HCT116 (cell line): ENCODE measurements at places on chromosomes 16 and 17.
A peak's percentile ranks its signal among the peaks of the same experiment; 100 is the strongest.

- no peak for DNase-seq
Measured at GRCh38 chr17:76384987-76385891, 830 bp downstream of the SPHK1 start.

- DNase-seq = no peak
Measured at GRCh38 chr16:50699326-50700159, 6.1 kb downstream of the NOD2 start.

- no peak for DNase-seq
Measured at GRCh38 chr17:36127199-36127893, 23.7 kb downstream of the CCL4 start.

- no peak for DNase-seq
Measured at GRCh38 chr16:11788914-11789313, 8.1 kb downstream of the ZC3H7A start.

DNA sequence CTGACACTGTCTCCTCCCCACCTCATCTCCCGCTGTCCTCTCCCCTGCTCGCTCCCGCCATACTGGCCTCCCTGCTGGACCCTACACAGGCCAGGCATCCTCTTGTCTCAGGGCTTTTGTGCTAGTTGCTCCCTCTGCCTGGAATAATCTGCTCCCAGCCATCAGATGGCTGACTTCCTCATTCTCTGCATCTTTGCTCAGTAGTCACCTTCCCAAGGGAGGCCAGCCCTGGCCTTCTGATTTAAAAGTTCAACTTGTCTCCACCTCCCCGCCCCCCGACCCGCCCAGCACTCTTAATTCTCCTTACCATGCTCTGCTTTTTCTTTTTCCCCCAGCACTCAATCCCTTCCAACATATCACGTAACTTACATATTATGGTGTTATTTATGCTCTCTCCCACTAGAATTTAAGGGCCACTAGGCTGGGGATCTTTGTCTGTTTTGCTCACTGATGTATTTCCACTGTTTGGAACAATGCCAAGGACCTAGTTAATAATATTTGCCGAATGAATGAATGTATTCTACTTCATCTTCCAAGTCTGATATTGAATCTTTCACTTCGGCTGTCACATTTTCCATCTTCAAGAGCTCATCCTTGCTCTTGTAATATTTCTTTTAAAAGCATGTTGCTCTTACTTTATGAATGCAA, 178.3 kb downstream of the CDK5R1 start:
- no peak for DNase-seq

GRCh38 chr16:15948532-15949209, 745 bp upstream of the ABCC1 start:
- no peak for DNase-seq

DNA sequence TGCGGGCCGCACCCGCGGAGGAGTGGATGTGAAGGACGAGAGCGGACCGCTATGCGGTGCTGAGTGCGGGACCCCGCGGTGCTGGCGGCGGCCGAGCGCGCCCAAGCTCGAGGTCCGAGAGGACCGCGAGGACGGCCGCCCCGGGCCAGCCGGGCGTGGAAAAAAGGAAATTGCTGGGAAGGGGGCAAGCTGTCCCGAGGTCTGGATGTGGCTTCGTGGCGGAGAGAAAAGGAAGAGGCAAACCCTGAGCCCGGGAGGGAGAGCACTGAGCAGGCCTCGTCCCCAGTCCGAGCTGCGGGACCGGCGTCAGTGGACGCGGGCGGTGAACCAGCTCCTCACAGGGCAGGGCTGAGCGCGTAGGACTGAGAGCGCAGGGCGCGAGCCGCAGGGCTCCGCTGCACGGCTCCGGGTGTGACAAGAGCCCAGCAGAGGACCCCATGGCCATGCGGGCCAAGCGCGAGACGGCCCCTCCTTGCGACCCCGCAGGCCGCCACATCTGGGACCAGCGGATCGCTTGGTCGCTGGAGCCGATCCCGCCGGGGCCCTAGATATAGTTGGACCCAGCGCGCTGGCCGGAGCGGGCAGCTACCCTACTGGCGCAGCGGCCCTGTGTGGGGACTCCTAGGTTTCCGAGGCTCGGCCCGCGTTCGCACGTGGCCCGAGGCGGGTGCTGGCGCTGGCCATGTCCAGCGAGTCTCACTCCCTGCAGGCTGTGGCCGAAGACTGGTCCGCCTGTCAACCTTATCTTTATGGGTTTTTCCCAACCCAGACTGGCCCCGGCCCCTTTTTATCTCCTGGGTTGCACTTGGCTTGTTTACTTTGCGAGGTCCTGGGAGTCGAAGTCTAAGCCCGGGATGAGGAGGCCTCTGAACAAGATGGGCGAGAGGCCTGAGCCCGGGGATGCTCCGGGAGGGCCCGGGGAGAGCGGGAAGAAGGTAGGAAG, 2.4 kb downstream of the TBX4 start:
- no peak for DNase-seq

GRCh38 chr17:62882878-62883277, 74.8 kb upstream of the MARCHF10 start:
- no peak for DNase-seq

DNA sequence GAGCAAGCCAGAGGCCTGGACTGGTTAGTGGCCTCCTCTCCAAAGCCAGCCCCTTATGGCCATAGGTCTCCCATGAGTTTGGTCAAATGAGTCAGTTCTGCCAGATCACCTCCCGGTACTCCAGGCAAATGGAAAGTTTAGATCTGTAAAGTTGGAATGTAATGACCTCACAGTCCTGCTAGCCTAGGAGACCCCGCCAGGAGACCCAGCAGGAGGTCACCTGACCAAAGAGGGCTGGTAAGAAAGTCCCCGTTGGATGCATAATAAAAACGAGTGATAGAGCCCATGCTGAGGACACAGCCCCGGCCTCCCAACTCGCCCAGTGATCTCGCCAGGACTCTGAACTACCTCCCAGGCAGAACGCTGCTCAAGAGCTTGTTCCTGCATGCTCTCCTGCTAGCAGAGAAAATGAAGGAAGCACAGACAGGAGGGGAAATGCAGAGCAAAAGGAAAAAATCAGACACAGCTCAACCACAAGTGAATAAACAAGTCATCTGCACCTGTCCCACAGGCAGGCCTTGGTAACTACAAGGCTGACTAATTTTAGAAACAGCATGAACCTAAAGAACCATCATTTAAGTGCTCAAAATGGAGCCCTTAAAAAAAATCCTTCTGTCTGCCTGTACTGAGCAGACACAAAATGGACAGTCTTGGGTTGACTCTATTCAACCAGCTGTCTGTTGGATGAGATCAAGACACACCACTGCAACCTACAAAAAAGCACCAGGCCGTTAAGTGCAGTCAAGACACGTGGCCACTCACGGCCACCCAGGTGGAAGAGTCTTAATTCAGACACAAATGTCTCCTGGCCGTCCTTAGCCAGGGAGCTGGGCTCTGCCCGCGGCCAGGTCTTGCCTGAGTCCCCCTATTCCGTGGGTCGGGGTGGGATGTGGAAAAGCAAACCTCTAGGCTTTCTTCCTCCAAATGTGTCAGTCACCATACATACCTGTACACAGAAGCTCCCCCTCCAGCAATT, 9.2 kb downstream of the CDIP1 start:
- no peak for DNase-seq

DNA sequence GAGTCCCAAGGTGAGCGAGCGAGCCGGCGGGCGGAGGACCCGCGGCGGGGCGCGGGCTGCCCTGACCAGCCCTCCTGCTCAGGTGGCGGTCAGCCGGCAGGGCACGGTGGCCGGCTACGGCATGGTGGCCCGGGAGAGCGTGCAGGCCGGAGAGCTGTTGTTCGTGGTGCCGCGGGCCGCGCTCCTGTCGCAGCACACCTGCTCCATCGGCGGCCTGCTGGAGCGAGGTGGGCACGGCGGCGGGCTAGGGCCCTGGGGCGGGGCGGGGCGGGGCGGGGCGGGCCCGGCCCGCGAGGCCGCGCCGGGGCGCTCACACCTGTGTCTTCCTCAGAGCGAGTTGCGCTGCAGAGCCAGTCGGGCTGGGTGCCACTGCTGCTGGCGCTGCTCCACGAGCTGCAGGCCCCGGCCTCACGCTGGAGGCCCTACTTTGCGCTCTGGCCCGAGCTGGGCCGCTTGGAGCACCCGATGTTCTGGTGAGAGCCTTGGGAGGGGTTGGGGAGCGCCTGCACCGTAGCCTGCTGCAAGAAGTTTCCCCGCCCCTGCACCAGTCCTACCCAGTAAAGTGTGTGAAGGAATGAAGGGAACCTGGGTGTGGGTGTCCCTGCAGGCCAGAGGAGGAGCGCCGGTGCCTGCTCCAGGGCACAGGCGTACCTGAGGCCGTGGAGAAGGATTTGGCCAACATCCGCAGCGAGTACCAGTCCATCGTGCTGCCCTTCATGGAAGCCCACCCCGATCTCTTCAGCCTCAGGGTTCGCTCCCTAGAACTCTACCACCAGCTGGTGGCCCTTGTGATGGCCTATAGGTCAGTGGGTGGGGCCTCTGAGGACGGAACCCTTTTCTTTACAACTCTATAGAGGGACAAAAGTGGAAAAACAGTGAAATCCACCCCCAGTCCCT, 802 bp downstream of the SETD6 start:
- DNase-seq = no peak

DNA sequence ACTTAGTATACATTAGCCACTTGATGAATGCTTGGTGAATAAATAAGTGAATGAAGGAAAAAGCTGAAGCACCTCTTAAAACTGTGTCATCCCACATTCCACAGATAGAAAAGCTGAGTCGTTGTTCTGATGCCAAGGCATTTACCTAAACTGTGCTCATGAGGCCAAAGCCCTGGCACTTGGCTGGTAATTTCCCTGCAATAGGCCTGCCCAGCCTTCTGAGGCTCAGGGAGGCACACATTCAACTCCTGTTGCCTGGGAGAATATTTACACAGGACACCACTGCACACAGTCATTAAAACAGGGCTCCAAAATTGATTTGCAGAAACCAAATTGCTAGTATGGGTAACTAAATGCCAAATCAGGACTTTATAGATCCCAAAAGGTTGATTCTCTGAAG, 333.0 kb upstream of the C16orf82 start:
- DNase-seq = no peak

DNA sequence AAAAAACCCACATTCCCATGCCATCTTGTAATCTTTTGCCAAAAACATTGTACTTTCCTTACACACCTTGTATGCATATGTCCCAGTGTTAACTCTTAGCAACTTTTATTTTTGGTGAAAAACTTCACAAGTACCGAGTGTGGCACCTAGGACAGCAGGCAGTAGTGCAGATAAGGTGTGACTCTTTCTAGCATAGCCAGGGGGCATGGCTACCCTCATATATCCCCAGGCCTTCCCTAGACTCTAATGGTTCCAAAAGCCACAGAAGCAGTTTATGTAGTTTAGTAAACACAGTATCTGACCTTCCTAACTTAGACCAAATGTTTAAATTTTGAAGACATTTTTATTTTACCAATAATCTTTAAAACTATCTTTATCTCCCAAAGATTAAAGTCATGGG, 20.5 kb upstream of the MILR1 start:
- no peak for DNase-seq

DNA sequence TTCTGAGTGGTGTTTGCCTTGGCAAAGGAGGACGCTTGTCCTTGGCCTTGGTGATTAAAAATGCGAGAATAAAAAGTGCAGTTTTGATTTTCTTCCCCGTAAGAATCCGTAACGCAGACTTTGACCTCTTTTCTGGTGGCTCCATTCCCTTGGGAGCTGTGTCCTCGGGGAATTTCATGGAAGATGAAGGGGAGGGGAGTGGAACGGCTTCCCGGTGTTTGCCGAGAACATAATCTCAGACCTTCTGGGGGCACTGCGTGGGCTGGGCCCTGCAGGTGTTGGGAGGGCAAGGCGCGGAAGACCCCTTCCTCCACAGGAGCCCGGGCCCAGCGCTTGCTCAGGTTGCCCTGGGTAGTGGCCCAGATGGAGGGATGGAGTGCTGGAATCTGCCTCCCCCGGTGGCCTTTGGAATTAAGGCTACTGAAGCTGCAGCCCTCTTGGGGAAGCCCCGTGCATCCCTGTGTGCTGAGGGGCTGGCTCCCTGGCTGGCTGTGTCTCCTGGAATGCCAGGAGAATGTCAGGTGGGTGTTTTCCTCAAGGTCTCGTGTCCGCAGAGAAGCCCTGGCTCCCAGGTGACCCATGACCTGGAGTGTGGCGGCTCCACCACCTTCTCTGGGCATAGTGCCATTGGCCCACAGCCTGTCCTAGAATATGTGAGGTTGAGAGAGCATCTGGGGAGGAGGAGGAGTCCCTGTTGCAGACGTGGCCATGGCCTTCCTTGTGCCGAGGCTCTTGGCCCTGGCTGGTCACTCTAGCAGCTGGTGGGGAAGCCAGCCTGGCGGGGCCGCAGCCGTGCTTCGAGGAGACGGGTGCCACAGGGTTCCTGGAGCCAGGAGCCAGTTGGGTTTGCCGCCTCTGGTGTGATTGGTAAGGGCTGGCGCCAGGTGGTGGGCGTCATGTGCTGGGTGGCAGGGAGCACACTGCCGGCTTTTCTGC, 3.1 kb downstream of the BAIAP2 start:
- no peak for DNase-seq

- peak; percentile 58 for DNase-seq
Measured at GRCh38 chr17:56478836-56479447, 114.6 kb upstream of the NOG start.

DNA sequence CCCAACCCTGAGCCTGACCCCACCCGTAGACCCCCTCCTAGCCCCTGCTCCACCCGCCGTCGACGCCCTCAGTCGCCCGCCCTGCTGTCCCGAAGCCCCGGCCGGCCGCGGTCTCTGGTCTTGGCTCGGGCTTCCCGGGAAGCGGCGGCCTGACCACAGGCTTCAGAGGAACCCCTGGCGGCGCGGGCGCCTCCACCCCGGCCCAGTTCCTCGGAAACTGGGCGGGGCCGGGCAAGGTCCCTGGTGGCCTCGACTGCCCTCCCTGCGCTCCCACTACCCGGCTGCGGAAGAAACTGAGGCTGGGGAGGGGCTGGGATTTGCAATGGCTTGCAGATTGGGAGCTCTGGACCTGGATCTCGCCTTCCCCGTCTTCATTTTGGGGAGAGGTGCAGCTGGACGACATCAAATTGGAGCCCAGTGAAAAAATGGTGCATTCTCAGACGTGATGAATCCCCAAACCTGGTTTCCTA, 692 bp upstream of the SOCS1 start:
- no peak for DNase-seq

DNA sequence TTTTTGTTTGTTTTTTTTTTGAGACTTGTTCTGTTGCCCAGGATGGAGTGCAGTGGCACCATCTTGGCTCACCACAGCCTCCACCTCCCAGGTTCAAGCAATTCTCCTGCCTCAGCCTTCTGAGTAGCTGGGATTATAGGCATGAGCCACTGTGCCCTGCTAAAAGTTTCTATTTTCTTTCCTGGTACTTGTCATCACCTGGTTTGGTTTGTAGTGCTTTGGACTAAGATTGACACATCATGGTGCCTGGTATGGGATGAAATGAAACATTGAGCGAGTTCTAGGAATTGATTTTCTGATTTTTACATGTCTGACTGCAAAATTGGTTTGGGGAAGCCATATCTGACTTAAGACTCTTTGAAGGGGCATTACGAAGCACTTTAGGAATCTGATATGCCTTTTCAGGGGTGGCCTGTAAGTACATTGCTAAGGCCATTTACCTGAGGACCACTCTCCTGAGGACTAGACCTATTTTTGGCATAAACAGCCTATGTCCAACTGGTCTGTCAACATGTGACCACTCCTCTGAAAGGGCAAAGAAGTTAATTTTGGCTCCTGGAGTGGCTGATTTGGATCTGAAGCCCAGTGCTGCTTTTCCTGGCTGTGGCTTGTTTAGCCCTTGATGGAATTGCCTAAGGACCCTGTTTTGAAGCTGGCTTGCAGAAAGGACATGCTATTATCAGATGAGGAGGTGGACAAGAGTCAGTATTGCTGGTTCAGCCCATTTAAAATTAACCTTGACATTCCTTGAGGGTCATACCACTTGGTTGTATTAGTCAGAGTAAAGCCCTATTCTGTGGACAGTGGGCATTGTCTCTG, 18.4 kb upstream of the TBKBP1 start:
- DNase-seq = no peak
